Brain (organoid and tissue), 16 donors: ENCODE measurements at places on chromosomes 1 and 21.

- peak; percentile 50 for DNase-seq
Observed at GRCh38 chr1:24717887-24718650, 27.2 kb upstream of the CLIC4 start.

DNA sequence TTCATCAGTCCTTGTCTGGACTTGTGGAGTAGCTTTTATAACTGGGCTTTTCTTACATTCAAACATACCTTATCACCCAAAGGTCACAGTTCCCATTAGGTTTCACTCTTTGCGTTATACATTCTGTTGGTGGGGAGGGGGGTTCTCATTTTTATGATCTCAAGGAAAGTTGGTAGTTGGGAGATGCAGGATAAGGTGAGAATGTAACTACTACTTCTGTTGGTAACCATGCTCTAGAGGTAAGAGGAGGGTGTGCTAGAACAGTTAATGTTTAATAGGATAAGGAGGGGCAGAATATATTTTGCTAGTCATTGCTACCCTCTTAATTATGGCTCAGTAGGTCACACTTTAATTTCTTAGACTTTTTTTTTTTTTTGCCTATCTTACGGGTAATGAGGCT, 10.7 kb downstream of the YBX1 start:
- no peak for DNase-seq

DNA sequence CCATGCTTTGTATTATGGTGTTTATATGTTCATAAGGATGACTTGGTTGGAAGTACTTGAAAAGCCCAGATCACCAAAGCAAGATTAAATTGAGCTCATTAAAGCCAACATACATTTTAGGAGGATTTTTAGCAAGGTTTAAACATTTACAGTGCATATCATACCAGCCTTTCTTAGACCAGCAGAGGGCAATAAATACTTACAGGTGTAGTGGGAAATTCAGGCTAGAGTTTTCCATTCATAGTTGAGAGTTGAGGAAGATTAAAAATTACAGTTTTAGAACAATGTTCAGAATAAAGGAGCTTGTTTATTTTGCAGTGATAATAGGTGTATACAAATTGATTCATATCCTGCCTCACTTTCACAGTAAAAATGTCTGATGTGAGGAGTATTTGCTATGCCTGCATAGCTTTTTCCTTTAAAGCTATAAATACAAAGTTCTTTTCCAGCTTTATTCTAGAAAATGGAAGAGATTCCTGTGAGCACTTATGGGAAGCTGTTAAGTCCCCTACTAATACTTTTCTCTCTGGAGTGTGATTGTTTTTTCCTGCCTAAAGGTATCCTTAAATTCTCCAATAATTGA, 35.3 kb downstream of the DTL start:
- peak; percentile 74 for DNase-seq

DNA sequence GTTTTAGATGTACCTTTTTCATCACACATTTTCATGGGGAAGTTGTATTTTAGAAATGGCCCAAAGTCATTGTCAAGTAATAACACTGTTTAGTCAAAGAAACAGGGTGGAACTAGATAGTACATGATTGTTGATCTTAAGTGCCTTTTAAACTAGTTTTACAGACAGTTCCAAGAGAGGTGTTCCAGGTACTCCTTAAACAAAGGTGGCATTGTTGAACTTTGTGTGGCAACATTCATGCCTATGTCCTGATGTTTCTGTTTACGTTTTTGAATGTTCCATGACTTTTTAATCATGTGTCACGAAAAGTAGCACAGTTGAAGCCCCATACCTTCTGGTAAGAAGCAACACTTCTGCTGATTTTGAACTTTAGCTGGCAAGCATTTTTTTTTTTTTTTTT, 9.1 kb upstream of the SH3D21 start:
- DNase-seq = no peak

DNA sequence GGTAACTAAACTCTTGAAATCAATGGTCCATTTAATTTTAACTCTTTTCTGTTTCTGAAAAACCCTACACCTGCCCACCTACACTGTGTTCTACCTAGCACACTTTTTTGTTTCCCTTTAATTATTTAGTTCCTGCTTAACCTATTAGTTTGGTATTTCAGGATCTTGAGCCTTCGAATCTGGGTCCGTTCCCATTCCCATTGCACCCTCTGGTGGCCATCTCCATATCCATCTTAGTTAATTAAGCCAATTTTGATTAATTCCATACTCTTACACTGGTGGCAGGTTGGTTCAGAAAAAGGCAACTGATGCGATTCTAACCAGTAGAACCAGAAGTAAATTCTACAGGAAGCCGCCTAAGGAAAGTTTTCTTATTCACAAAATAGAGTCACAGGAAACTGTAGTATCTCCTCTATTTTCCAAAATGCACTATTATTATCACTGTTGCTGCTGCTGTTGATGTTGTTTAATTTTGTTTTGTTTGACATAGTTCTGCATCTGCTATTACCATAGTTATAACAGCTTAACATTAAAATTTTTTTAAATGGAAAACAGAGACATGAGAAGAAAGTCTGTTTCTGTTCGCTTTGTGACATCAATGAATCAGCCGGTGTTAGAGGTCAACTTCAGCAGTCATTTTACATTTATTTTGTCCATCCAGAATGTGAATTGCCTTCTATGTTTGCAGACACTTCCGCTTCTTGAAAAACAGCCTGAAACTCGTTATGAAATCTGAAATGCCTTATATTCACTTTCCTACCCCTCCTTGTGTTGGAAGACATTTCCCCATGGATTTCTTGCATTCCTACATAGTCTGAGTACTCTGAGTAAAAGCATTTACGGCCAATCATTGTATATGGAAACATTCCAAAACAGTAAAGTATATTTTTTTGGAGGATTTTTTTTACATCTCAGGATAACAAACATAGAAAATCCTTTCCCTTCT, 115.5 kb upstream of the NCAM2 start:
- DNase-seq = peak; percentile 50

- DNase-seq = no peak
Observed at GRCh38 chr1:226989085-226989920, 49.2 kb downstream of the COQ8A start.

DNA sequence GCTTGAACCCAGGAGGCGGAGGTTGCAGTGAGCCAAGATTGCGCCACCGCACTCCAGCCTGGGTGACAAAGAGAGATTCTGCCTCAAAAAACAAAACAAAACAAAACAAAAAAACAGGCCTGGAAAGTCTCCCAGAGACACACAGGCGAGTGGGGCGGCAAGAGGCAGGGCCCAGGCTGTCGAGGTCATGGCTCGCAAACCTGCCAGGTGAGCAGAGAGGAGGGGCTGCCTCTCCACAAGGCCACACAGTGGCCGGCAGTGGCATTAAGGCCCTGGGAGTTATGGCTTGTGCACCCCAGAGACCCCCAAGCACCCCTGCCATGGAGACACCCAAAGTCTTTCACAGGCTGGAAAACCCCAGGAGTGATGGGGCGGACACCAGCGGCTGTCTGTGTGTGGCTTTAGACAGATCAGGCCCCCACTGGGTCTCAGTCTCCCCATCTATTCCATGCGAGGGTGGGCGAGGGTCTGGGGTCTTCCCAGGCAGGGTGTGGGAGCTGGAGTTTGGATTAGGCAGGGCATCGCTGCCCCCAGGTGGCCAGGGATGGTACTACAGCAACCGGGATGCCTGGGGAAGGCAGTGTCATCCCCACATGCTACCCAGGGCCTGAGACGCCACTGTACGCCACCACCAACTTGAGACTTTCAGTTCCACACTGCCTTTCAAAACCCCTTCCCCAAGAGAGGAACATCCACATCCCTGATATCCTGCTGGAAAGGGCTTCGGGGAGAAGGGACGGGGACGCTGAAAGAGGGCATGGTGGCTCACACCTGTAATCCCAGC, 7.3 kb upstream of the CTRC start:
- DNase-seq = peak; percentile 84

DNA sequence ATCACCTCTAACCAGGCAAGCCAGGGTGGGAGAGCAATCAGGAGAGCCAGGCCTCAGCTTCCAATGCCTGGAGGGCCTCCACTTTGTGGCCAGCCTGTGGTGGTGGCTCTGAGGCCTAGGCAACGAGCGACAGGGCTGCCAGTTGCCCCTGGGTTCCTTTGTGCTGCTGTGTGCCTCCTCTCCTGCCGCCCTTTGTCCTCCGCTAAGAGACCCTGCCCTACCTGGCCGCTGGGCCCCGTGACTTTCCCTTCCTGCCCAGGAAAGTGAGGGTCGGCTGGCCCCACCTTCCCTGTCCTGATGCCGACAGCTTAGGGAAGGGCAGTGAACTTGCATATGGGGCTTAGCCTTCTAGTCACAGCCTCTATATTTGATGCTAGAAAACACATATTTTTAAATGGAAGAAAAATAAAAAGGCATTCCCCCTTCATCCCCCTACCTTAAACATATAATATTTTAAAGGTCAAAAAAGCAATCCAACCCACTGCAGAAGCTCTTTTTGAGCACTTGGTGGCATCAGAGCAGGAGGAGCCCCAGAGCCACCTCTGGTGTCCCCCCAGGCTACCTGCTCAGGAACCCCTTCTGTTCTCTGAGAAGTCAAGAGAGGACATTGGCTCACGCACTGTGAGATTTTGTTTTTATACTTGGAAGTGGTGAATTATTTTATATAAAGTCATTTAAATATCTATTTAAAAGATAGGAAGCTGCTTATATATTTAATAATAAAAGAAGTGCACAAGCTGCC, 19.8 kb downstream of the CSF1 start:
- DNase-seq = no peak

DNA sequence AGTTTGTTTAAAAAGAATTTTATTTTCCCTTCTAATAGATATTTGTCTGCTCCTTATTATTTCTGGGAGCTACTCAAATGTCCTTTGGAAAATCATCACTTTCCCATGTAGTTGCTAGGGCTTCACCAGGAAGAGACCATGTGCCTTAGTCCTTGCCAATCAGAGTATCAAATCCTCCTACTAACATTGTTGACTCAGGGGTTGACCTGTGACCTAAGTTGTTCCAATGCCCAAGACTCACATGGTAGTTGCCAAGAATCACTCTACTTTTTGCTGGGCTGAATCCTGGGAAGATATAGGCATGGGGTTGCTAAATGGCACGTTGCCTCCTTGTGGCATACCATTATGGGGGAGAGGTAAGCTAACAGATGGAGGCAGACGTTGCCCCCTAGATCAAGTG, 58.2 kb upstream of the FOXD3 start:
- DNase-seq = no peak

DNA sequence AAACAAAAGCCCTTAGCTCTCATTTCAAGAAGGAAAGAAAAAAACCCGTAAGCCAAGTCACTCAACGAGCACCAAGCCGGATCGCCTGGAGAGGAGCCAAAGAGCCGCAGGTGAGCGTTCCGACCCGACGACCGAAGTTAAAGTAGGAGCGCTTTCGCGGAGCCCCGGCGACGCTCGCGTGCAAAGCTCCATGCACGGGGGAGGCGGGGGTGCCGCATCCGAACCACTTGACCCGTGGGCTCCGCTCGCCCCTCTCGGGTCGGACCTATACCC, 382 bp downstream of the GPBP1L1 start:
- DNase-seq = peak; percentile 81

GRCh38 chr1:13616234-13616633, 32.6 kb downstream of the PDPN start:
- DNase-seq = no peak

GRCh38 chr1:103267266-103267665, 158.9 kb upstream of the COL11A1 start:
- DNase-seq = no peak

DNA sequence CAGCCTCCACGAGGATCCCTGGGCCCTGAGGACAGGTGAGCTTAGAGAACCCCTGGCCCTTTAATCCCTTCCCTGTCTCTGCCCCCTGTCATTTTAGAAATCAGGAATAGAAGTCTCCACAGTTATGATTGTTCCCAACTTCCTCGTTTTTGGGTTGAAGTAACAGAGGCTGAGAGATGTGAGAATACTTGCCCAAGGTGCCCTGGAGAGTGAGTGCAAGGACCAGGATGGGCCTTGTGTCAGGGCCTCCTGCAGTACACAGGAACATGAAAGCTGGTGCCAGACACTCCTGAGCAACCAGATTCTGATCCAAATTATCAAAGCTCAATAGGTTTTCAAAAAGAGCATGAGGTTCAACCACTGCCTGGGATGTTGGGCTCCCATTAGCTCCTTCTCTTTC, 10.1 kb downstream of the HLX start:
- no peak for DNase-seq

DNA sequence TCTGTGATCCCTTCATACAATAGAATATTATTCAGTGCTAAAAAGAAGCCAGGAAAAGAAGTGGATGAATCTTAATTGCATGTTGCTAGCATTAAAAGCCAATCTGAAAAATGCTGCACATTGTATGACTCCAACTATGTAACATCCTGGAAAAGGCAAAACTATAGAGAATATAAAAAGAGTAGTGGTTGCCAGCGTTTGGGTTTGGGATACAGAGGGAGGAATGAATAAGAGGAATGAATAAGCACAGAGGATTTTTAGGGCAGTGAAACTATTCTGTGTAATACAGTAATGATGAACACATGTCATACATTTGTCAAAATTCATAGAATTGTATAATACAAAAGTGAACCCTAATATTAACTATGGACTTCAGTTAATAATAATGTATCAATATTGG, 42.5 kb downstream of the GPR88 start:
- DNase-seq = no peak

DNA sequence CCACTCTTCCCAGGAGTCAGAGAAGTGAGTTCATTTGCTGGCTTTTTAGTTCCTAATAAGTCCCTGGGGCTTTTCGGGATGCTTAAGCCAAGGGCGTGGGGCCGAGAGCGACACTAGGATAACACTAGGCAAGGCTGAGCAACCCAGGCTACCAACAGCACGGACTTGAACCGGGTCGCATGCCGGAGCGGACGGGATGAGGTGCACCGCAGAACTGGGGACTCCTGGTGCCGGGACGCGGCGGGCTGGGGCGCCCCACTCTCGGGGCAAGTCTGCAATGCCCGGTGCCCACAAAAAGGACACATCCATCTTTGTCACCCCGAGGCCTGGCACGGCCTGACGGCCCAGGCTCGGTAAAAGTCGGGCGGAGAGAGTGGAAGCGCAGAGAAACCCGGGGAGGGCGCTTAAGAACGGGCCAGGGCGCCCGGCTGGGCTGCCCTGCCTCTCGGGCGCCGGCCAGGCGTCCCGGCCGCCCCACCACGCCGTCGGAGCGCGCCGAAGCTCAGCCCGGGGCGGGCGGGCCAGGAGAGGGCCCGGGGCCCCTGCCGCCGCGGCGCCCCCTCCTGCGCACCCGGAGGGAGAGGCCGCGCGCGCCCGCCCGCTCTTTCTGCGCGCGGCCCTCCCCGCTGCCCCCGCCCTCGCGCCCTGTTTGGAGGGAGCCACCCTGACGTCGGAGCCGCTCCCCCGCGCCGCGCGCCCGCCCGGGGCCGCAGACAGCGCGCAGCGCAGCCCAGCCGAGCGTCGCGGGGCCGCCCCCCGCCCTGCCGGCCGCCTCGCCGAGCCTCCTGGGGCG, at the start of gene NBL1:
TSS of gene NBL1 (plus strand) at position 710 of the 793 bp plus-strand sequence. CDS start 10,720 bp downstream, outside the sequence.
- peak; percentile 52 for DNase-seq
